Fibroblast of skin of right quadriceps (primary cell): ENCODE measurements at places on chromosomes 6 and 20.
A peak's percentile ranks its signal among the peaks of the same experiment; 100 is the strongest.

- DNase-seq, result no peak
These were observed 19.7 kb upstream of the SGK2 start for GRCh38 chr20:43538878-43539700.

GRCh38 chr6:6851059-6851948, 256.5 kb upstream of the RREB1 start:
- peak; percentile 95 for DNase-seq

DNA sequence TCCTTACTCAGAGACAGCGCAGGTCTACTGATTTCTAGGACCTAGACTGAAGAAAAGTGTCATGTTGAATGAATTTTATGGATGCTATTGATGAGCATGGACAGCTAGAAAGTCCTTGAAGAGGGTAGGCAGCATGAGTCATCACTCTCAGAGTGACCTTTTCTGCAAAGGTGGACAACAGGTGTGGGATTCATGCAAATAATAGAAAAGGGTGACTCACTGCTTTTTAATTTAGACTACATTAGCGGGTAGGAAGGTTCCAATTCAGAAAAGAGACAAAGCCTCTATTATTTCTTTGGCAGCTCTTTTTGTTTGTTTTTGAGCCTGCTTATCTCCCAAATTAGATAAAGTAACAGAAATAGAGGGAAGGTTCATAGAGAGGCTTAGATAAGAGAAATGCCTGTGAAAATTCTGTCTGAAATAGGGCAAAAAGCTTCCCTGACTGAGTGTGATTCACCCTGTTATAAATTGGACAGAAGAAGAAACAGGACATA, 191.4 kb downstream of the TENT5A start:
- no peak for DNase-seq

- no peak for DNase-seq
These were observed 82.2 kb upstream of the SLC22A16 start for GRCh38 chr6:110558575-110558974.

DNA sequence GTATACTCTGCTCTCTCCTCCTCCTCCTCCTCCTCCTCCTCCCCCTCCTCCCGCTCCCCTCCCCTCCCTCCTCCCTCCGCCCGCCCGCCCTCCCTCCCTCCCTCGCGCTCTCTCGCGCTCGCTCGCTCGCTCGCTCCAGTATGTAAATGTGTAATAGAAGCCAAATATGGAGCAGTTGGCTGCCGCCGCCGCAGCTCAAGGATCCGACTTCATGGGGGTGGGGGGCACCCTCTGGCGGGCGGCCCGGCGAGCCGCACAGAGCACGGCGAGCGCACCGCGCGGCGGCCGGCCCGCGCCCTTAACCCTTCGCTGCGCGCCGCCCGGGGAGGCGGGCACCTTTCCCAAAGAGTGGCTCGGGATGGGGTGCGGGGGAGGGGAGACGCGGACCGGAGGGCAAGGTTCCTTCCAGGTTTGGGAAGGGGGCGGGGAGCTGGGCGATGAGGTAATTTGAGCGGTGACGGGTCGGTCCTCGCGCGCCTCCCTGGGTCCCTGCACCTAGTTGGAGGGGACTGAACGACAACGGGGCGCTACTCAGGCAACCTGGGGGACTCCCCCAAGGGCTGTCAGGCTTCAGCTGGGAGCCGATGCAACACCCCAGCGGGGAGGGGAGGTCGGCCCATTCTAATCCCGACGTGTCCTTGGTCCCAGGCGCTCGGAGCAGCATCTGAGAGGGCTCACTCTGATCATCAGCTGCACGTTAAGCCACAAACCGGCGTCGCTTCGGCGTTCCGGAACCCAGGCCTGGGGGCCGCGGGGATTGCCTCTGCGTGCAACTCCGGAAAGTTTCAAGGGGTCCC, 409 bp upstream of the ATXN1 start:
- DNase-seq, result peak; percentile 96

DNA sequence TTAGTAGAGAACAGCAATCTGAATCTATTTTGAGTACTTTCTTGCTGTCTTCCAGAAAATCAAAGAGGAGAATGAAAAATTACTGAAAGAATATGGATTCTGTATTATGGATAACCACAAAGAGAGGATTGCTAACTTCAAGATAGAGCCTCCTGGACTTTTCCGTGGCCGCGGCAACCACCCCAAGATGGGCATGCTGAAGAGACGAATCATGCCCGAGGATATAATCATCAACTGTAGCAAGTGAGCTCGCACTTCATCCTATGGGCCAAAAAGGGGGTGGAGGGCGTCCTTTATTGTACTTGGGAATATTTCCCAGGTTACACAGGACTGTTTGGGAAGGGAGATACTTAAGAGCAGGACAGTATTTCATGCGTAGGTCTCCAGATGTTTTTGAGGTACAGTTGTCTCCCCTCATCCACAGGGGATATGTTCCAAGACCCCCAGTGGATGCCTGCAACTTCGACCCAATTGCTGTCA, 37.3 kb upstream of the PLCG1 start:
- DNase-seq, result peak; percentile 39

GRCh38 chr6:53044071-53044470, 21.1 kb upstream of the FBXO9 start:
- DNase-seq, result peak; percentile 75

DNA sequence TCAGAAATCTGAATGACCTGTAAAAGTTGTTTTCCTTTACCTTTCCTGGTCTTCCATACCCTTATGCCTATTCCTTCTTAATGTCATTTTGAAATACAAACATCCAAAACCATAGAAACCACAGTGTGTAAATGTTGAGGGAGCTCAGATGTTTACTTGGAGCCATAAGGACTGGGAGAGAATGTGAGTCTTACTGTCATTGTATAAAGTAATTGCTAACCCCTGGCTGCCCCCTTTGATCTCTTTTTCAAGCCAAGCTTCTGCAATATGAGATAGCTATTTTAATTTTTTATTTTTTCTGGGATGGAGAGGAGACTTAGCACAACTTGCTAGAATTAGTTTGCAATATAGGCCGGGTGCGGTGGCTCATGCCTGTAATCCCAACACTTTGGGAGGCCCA, 124.4 kb upstream of the AKIRIN2 start:
- DNase-seq, result no peak

DNA sequence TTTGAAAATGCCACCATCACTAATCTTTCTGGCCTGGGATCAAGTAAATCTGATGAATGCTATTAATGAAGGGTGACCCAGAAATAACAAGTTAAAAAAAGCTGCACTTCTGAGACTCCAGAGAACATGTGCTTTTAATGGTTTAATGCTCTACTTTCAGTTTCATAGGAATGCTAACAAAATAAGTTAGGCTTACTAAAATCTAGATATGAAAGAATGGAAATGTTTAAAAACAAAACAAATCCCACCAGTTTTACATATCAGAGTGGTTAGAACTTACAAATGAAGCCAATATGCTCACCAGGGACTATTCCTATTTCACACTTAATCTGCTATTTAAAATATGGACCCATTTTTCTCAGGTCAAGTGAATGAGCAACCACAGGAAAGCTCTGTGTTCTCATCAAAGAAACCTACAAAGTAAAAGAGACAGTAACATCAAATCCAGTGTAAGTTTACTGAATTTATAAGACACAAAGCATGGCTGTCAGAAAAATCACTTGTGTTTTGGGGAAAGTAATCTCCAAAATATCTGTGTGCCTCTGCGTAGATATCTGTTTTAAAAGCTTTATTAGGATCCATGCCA, 40.3 kb downstream of the FYN start:
- DNase-seq, result no peak

- no peak for DNase-seq
These were observed 153.5 kb downstream of the ZMYND8 start for GRCh38 chr20:47202733-47203667.

DNA sequence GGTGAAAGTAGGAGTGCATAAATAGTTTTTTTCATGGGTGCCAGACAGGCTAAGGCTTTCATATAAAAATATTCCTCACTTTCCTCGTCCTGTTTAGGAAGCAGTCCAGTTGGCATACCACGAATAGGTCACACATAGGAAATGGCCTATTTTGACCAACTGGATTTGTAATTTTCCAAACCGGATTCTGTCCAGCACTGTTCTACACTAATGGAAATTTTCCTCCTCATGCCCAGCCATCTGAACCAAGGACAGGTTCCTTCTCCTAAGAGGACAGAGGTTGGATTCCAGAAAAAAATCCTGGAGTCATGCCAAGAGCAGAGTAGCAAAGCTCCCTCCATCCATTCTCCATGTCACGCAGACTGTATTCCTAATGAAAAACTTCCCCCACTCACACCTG, 43.1 kb downstream of the PANK2 start:
- DNase-seq, result no peak

DNA sequence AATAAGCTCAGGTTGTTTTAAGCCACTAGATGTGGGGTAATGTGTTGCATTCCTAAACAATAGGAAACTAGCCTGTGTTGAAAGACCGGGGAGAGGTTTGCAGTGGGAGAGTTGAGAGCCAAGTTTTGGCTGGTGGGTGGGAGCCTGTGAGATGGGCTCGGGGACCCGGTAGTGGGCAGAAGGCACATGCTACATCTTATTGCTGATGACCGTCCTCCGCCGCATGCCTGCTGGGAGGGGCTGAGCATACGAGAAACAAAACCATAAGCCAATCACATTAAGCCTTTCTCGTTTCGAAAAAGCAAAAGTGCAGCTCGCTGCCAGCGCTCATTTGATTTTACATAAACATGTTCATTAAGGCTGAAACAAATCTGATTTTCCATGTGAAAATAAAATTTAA, 57.4 kb upstream of the MPC1 start:
- no peak for DNase-seq

GRCh38 chr6:51893366-51893765, 194.0 kb downstream of the PKHD1 start:
- DNase-seq, result no peak

GRCh38 chr6:39209360-39209811, 19.9 kb downstream of the KCNK5 start:
- no peak for DNase-seq

- peak; percentile 47 for DNase-seq
These were observed 63.4 kb downstream of the TXNDC5 start for GRCh38 chr6:7846966-7847818.

GRCh38 chr6:136228814-136229213, 21.3 kb downstream of the MTFR2 start:
- DNase-seq, result no peak
